ENCODE measurements at places on chromosomes 5 and 9.

DNA sequence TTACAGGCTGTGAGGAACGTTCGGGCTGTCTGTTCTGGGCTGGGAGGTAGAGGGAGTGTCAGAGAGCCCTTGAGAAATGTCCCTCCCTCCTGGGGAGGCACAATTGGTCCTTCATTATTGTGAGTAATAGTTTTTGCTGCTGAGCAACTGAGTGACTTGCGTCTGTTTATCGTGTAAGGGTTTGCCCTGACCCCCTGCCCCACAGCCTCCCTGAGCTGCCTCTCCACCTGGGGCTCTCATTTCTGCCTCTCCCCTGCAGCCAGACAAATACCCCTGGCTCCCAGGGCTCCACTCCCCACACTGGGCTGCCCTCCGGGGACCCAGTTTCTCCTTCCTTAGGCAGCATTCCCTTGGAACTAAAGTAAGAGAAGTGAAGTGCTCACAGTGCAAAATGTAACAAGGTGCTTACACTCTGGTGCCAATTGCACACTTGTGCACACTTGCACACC, 174.9 kb upstream of the MVB12B start:
- no peak for DNase-seq

GRCh38 chr5:27241564-27242257, 203.3 kb upstream of the CDH9 start:
- DNase-seq = no peak

- no peak for DNase-seq
Observed at GRCh38 chr5:175859916-175860315, 11.5 kb upstream of the CPLX2 start.

GRCh38 chr9:117392992-117393391, 21.9 kb downstream of the ASTN2 start:
- DNase-seq = no peak

DNA sequence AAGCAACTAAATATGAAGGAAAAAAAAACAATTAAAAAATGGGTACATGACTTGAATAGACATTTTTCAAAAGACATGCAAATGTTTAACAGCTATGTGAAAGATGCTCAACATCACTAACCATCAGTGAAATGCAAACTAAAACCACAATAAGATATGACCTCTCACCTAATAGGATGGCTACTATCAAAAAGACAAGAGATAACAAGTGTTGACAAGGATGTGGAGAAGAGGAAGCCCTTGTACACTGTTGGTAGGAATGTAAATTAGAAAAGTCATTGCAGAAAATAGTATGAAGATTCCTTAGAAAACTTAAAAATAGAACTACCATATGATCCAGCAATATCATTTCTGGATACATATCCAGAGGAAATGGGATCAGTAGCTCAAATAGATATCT, 324.7 kb upstream of the TLE4 start:
- DNase-seq = no peak

DNA sequence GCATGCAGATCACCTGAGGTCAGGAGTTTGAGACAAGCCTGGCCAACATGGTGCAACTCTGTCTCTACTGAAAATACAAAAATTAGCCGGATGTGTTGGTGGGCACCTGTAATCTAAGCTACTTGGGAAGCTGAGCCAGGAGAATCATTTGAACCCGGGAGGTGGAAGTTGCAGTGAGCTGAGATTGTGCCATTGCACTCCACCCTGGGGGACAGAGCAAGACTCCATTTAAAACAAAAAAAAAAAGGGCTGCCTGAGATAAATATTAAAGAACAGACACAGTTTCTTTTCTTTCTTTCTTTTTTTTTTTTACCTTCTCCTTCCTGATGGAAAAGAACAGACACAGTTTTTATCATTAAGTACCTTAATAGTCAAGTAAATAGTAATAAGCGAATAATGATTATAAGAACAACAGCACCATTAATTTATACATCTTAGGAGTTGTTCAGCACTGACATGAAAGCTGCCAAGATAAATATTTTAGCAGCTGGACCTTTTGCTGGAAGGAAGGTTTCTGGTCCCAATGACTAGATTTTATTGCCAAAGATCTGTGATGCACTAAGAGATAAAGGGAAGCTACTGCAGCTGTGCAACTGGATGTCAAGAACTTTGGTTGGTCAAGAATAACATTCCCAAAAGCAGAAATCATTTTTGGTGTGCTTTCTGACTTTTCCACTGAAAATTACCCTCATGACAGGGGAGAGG, 7.0 kb downstream of the CENPP start:
- no peak for DNase-seq

GRCh38 chr9:95073042-95073607, 244.4 kb downstream of the FANCC start:
- no peak for DNase-seq

DNA sequence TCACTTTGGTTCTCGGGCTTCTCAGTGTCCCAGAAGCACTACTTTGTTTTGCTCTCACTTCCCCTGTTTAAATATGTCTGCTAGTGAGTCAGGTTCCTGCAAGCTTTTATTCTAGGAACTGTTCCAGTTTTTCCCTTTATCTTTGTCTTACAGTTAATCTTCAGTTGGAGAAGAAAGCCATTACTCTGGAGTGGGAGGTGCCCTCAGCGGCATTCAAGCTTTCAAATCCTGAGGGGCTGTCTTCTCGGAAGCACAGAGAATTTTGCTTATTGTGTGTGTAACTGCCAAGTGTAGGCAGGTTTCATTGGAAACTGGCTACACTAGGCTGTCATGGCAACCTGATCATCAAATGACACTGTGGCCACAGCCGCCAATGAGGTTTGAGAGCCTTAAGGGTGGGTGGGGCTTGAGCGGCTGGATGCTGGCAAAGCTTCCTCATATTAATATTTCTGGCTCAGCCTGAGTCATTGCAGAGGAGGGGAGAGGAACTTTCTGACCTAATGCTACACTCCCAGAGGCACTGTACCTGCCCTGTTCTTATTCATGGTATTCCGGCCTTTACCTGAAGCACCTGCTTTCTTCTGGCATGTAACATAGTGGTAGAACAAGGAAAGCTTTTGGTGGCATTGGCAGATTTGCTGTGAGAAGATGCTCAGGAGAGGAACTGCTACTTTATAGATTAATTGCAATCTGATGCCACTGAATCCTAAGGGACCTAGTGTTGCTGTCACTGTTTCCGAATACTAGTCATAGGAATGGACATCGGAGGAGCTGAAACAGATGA, 26.3 kb downstream of the SLC25A25 start:
- DNase-seq = peak; percentile 53

DNA sequence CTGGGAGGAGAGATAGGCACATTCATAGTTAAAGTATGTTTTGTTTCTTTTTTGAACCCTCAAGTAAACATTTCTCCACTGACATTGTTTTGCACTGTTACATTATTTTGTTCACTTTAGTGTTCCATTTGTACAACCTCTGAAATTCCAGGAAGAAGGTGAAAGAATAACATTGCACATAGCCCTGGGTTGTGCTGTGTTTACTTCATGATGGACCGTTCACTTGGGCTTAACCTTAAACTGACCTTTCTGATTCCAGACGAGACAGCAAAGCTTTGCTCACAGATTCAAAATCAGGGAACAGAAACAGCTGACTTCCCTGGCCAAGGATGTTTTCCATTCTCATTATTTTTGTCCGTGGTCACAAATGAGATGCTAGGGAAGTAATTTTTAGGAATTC, 42.8 kb upstream of the GDNF start:
- no peak for DNase-seq

DNA sequence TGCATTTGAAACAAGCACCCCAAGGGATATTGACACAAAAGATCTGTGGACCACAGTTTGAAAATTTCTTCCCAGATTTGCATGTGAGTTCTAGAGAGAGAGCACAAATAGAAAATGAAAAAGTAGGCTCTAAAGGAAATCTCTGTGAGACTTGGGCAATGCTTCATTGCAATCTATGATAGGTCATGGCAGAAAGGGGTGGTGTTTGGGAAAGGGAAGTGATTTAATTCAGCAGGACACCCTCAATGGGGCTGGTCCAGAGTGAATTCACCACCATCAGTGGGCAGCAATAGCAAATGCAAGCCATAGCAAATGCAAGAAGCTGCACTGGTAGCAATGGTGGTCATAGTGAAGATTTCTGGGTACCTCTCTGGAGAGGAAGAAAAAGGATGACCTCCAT, 58.1 kb downstream of the ANKRD55 start:
- no peak for DNase-seq

DNA sequence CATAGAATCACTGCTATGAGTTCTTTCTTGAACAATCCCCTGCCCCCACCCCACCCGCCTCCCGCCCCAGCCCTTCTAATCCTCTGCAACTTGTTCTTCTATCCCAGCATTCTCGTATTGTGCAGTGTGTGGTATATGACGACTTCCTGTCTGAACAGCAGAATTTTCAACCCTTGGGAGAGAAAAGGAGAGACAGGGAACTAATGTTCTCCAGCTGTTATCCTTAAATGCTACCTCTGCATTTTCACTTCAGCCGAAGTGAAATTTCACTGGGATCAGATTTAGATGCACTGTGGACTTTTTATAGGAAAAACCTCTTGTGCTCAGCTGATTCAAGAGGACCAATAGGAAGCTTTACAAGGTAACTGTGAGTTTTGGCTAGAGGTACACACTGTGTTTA, 2.2 kb downstream of the FBXL7 start:
- no peak for DNase-seq

- DNase-seq = no peak
Observed at GRCh38 chr9:127580366-127580765, 31.7 kb upstream of the STXBP1 start.

DNA sequence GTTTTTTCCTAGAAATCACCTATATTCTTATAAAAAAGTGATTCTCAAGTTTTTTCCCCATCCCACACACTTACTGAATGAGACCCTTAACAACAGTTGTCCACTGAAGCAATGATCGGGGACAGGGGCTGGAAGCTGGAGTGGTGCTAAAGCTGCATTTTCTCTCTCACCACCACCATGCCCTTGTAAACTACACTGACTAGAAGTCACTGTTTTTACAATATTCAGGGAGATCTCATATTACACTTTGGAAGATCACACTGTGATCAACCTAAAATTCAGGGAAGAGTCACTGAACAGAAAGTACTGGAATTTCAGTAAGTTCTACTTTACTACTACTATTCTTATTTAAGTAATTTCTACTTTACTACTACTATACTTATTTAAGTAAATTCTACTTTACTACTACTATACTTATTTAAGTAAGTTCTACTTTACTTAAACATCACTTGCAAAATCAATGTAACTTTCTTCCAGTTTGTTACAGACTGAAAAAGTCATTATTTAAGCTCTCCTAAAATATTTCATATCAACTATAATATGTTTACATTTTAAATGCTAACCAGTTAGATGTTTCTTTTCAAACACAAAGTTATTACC, 164.3 kb downstream of the AGTPBP1 start:
- no peak for DNase-seq

DNA sequence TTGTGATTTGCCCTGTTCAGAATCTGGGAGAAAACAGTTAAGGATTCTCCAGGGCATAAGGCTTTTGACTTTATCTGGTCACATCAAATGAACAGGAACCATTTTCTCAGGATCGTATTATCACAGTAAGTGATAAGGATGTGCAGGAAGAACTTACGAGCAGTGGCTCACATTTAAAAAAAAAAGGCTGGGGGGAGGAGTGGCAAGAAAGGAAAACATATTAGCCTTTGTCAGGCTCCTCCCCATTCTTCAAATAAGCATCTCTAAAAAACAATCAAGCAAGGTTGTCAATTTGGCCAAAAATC, 234.3 kb upstream of the TMEM161B start:
- DNase-seq = no peak

DNA sequence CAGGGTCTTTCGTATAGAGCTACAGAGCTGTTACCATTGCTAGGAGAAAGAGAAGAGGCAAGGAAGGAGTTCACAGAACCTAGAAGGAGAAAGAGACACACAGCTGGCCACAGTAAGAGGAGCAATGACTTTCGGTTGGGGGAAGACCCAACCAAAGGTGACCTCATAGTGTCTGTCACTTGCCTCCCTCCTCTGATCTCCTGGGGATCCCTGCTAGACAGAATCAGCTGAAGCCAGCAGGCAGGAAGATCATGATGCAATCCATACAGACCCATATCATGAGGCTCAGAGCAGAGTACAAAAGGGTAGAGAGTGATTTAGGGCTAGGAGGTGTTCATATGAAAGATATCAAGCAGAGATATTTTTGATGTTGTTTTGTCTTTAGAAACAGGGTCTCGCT, 26.0 kb upstream of the EPB41L4B start:
- DNase-seq = no peak

DNA sequence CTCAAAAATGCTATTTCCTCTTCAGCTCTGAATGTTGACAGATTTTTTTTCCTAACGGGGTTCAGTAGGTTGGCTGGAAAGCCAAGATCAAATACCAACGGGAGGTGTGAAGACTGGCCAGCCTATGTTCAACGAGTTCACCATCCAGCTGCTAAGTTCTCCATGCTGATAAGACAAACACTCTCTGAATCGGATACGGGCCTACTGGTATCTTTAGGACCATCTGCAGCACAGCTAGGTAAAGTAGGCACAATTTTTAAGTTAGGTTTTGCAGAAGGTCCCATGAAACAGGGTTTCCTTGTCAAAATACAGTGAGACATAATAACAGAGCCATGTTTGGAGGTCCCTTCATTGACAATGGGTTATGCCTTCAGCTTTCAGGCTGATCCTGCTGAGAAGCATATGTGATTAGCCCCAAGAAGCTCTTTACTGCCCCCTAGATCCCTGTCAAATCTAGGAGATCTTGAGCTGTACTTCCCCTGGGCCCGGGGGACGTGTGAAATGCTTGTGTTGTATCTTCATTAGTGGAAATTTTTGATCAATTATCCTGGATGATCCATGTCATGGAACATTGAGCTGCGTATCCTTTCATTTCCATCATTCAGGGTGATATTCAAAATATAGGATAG, 60.6 kb downstream of the PGM5 start:
- DNase-seq = no peak

- no peak for DNase-seq
Observed at GRCh38 chr9:126126807-126127206, 199.8 kb upstream of the MVB12B start.

GRCh38 chr5:74612045-74612444, 28.5 kb downstream of the ENC1 start:
- DNase-seq = no peak

GRCh38 chr5:17228821-17229291, 11.4 kb downstream of the BASP1 start:
- DNase-seq = no peak

- DNase-seq = no peak
Observed at GRCh38 chr9:18722882-18723281, 248.9 kb downstream of the ADAMTSL1 start.

- no peak for DNase-seq
Observed at GRCh38 chr9:77016526-77017504, 2.6 kb upstream of the FOXB2 start.

- DNase-seq = no peak
Observed at GRCh38 chr5:62649476-62650113, 71.0 kb downstream of the LRRC70 start.

DNA sequence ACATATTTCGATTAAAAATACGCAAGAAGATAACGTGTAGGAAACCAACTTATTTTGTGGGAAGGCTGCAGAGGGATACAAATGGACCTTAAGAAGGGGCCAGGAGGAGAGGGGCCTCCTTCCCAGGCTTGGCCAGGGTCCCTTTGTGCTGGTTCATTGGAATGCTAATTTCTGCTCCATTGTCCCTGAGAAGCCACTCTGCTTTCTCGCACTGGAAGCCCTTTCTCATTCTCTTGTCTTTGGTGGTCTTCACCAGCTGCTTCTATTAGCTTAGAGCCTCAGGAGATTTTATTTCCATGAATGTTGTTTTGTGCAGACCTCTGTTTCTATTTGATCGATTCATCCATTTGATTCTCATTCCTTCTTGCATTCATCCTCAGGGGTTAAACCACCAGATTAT, 325.4 kb downstream of the TMEM38B start:
- no peak for DNase-seq
